Pulmonary artery endothelial cell (primary cell): ENCODE measurements at places on chromosomes 4 and X. TPM values are rescaled to one million over a fixed set of nuclear protein-coding genes. Genes with fewer than 3 reads are reported as not detected.

The HEPH gene
- total RNA-seq: 0.04 and 3.0 TPM in 2 replicates

The AMOT gene
- 1.9 and 4.8 TPM in 2 replicates for total RNA-seq

The TMEM165 gene
- 116 and 131 TPM in 2 replicates for total RNA-seq

The SPINK2 gene
- not detected in 2 replicates for total RNA-seq

The SMIM31 gene
- total RNA-seq: not detected in 2 replicates

The GPR119 gene
- total RNA-seq: not detected in 2 replicates

The TEX13D gene
- not detected in 2 replicates for total RNA-seq

The PDLIM3 gene
- 60.5 and 78.9 TPM in 2 replicates for total RNA-seq

The DSPP gene
- not detected in 2 replicates for total RNA-seq

The MAGEA2 gene
- total RNA-seq: not detected in 2 replicates

The G3BP2 gene
- total RNA-seq: 235 and 241 TPM in 2 replicates

The DCX gene
- total RNA-seq: not detected in 2 replicates

The FRMPD3 gene
- not detected in 2 replicates for total RNA-seq
